ENCODE measurements at places on chromosomes 2 and 18.
A peak's percentile ranks its signal among the peaks of the same experiment; 100 is the strongest.

GRCh38 chr2:188474316-188474715, 182.6 kb downstream of the GULP1 start:
- no peak overlapping the region for H3K27ac ChIP-seq
- H3K36me3 ChIP-seq, result no peaks in the 10 kb centered on the region
- H3K4me3 ChIP-seq, result no peak overlapping the region
- no peaks in the 10 kb centered on the region for H3K27me3 ChIP-seq
- no peaks in the 10 kb centered on the region for H3K4me1 ChIP-seq

DNA sequence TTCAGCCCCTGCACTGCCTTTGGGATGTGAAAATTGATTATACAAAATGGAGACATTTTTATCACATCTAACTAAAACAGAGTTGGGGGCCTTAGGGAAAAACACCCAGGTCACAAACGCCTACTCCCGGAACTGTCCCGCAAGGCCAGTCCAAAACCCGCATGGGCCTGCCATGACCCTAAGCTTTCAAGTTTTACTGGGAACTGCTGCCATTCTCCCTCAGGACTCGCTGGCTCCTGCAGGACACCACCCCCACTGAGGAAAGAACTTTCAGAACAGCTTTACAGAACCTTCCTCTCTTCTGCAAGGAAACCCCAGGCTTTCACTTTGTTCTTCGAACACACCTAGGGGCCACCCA, 320.4 kb upstream of the HS6ST1 start:
- no peaks in the 10 kb centered on the region for H3K4me1 ChIP-seq
- H3K27me3 ChIP-seq, result no peaks in the 10 kb centered on the region
- DNase-seq, result no peak
- H3K36me3 ChIP-seq, result no peaks in the 10 kb centered on the region
- no peak overlapping the region for H3K27ac ChIP-seq

GRCh38 chr2:203909974-203910373, 26.6 kb upstream of the ICOS start:
- no peak for DNase-seq
- H3K4me1 ChIP-seq, result no peaks in the 10 kb centered on the region
- no peak overlapping the region for H3K4me3 ChIP-seq
- no peaks in the 10 kb centered on the region for H3K36me3 ChIP-seq
- H3K27ac ChIP-seq, result no peak overlapping the region

DNA sequence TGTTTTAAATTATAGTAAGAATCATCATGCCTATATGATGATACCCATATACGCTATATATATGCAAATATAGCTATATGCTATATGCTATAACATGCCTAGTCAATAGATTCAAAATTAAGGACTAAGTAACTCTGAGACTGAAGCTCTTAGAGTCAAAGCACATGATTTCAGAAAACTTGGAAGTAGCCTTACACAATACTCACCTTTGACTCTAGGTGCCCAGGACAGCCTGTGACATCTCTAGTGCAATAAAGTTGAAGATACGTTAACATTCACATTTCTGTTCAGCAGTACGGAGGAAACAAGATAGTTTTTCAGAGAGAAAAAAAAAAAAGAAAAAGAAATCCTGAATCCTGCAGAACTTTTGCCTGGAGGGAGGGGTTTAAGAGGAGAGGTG, 149.7 kb upstream of the PIK3C3 start:
- peaks cover 6% of the 10 kb centered on the region for H3K4me1 ChIP-seq
- H3K27ac ChIP-seq, result no peak overlapping the region
- no peak overlapping the region for H3K4me3 ChIP-seq
- H3K36me3 ChIP-seq, result no peaks in the 10 kb centered on the region
- DNase-seq, result no peak

DNA sequence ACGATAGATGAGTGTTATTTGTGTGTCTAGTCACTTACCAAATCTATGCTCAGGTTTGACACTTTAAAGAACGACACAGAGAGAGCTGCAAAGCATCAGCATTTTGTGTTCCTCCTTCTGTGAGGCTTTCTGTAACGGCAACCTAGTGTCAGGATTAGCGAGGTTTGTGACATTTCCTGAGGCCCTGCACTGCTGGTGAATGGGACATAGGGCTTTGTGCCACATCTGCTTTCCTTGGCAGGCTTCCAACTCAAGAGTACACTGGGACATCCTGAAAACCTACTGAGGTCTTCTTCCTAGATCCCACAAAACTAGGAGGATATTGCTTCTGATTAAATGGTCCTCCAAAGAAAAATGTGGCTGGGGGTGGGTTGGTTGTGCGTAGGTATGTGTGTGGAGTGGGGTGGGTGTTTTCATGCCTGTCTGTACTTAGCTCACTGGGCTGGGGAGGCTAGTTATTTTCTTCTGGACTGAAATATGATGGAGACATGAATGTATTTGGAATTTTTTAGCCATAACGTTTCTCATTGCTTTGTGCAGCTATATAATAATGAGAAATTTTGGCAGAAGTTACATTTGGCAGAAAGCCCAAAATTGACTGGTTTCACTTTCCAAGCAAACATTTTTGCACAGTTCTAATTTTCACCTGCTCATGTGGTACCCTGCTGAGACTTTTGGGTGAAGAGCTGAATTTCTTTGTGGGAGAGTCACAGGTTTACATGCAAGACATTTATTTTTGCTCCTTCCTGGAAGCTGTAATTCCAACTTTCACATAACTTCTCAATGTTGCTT, 308.4 kb downstream of the XIRP2 start:
- no peak overlapping the region for H3K4me3 ChIP-seq
- peak; percentile 67 for DNase-seq
- no peak overlapping the region for H3K27ac ChIP-seq
- H3K36me3 ChIP-seq, result peaks cover 10% of the 10 kb centered on the region
- H3K27me3 ChIP-seq, result peaks cover 12% of the 10 kb centered on the region
- H3K4me1 ChIP-seq, result peaks cover 11% of the 10 kb centered on the region

GRCh38 chr2:25833566-25833965, 44.7 kb downstream of the ASXL2 start:
- H3K27ac ChIP-seq, result no peak overlapping the region
- H3K4me1 ChIP-seq, result peaks cover 6% of the 10 kb centered on the region
- peaks cover 5% of the 10 kb centered on the region for H3K36me3 ChIP-seq
- no peaks in the 10 kb centered on the region for H3K27me3 ChIP-seq
- no peak for DNase-seq

GRCh38 chr2:31998731-31999383, 12.0 kb downstream of the MEMO1 start:
- no peak overlapping the region for H3K4me3 ChIP-seq
- DNase-seq, result no peak
- H3K27me3 ChIP-seq, result no peaks in the 10 kb centered on the region
- H3K4me1 ChIP-seq, result peaks cover 24% of the 10 kb centered on the region

GRCh38 chr18:33051407-33051806, 278.6 kb upstream of the KLHL14 start:
- no peak overlapping the region for H3K27ac ChIP-seq
- H3K4me1 ChIP-seq, result no peaks in the 10 kb centered on the region
- no peaks in the 10 kb centered on the region for H3K36me3 ChIP-seq
- H3K4me3 ChIP-seq, result no peak overlapping the region

GRCh38 chr2:152115952-152116351, 17.1 kb upstream of the CACNB4 start:
- H3K27ac ChIP-seq, result no peak overlapping the region
- no peaks in the 10 kb centered on the region for H3K4me1 ChIP-seq
- H3K36me3 ChIP-seq, result peaks cover 11% of the 10 kb centered on the region
- H3K27me3 ChIP-seq, result no peaks in the 10 kb centered on the region
- DNase-seq, result no peak

GRCh38 chr18:4637876-4638275, 182.8 kb upstream of the DLGAP1 start:
- no peak overlapping the region for H3K4me3 ChIP-seq
- no peaks in the 10 kb centered on the region for H3K27me3 ChIP-seq
- no peak for DNase-seq
- H3K36me3 ChIP-seq, result no peaks in the 10 kb centered on the region
- no peak overlapping the region for H3K27ac ChIP-seq
- H3K4me1 ChIP-seq, result peaks cover 10% of the 10 kb centered on the region

DNA sequence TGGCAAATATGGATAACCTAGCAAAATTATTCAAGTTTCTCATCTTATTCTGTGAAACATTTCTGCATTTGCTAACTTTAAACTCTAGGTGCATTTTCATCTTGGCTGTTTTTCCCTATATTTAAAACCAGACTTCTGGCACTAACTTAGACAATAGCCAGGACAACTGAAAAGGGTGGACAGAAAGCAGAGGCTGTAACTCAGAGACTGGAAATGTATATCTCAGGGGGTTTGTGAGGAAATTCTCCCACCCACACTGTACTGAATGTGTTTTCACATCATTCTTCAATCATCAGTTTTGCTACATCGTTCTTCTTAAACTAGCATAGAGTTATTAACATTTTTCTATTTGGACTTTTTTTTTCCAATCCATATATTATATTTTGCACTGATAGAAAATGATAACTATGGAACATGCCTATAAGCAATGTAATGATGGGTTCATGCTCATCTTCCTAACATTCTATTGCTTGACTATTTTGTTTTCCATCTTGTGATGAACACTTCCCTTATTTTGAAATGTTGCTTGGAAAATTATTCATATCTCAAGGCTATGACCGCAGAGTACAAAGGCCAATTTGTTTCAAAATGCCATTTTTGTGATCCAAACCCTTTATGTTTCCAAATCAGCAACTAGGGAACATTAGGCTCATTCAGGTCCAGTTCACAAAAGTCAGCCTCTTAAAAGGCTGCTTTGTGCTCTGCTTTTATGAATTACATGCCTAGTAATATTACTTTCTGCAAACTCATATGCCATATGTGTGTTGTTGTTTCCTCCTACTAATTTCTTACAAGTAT, 125.8 kb upstream of the CDH19 start:
- no peaks in the 10 kb centered on the region for H3K36me3 ChIP-seq
- H3K4me3 ChIP-seq, result no peak overlapping the region
- H3K27me3 ChIP-seq, result peaks cover 3% of the 10 kb centered on the region
- no peak overlapping the region for H3K27ac ChIP-seq
- no peak for DNase-seq
- no peaks in the 10 kb centered on the region for H3K4me1 ChIP-seq

Data from MCF 10A (cell line).